Activated CD4-positive, alpha-beta T cell treated with anti-CD3 and anti-CD28 coated beads, Interleukin-2, amount 50 U/mL, for 1 hour (primary cell): ENCODE measurements at places on chromosomes 16 and 17.

GRCh38 chr17:78990349-78991016, 10.8 kb upstream of the LGALS3BP start:
- DNase-seq: no peak

- DNase-seq: peak; percentile 67
Measured at GRCh38 chr17:1485423-1486376, 6.8 kb downstream of the MYO1C start.

DNA sequence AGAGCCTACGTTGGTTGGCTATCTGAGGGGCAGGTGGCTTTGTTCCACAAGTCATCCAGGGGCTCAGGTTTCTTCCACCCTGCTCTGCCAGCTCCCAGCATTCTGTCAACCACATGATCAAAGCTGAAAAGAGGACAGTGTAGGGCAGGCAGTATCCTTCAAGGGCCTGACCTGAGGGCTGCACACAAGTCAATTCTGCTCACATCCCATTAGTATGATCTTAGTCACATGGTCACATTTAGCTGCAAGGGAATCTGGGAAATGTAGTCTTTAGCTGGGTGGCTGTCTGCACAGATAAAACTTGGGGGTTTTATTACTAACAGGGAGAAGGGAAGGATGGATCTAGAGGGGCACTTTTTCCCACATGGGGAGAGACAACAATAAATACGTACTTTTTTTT, 97.3 kb downstream of the SALL1 start:
- no peak for DNase-seq

DNA sequence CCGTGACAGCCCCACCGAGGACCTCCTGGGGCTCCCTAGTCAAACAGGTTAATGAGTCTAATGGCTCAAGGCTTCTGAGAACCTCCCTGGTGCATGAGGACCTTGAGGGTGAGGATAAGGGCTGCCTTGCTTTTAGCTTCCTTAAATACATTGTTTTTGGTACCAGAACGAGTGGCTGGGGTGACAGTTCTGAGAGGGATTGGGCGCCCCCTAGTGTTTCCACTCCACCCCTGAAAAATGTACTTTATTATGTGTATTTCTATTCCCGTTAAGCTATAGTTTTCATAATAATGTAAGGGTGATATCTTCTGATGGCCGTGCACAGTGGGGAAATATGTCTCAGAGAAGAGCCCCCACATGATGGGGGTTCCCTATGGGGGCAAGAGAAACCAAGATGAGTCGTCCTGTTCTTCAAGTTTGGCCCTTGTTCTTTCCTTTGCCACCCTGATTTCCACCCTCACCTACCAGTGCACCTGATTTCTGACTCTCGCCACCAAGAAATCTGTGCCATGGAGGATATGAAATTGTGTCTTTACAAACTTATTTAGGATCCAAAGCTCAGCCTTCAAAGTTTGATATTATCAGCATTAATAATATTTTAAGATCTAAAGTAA, 14.5 kb upstream of the VWA3A start:
- peak; percentile 77 for DNase-seq

GRCh38 chr17:43759836-43760235, 1.2 kb upstream of the SOST start:
- no peak for DNase-seq
